Activated CD8-positive, alpha-beta memory T cell treated with anti-CD3 and anti-CD28 coated beads, Interleukin-2, amount 10 ng/mL, durations not matched to agents 7 days and 5 days (primary cell): ENCODE measurements at places on chromosomes 12 and 14. TPM values are rescaled to one million over a fixed set of nuclear protein-coding genes. Genes with fewer than 3 reads are reported as not detected.

The WNT1 gene
- total RNA-seq, result 1.2 TPM

GRCh38 chr12:106227641-106228319, 20.0 kb downstream of the CKAP4 start:
- H3K27me3 ChIP-seq, result peaks cover 10% of the 10 kb centered on the region
- peak; percentile 62 for DNase-seq
- H3K27ac ChIP-seq, result peak overlapping the region; percentile 55
- H3K36me3 ChIP-seq, result no peaks in the 10 kb centered on the region
- H3K4me3 ChIP-seq, result no peak overlapping the region
- peaks cover 13% of the 10 kb centered on the region for H3K4me1 ChIP-seq

The PHETA1 gene
- total RNA-seq, result 2.8 TPM

GRCh38 chr12:126668961-126669360, 1598.0 kb upstream of the TMEM132C start:
- H3K4me1 ChIP-seq, result no peaks in the 10 kb centered on the region
- H3K27me3 ChIP-seq, result no peaks in the 10 kb centered on the region

The TMEM121 gene
- 11.9 TPM for total RNA-seq

DNA sequence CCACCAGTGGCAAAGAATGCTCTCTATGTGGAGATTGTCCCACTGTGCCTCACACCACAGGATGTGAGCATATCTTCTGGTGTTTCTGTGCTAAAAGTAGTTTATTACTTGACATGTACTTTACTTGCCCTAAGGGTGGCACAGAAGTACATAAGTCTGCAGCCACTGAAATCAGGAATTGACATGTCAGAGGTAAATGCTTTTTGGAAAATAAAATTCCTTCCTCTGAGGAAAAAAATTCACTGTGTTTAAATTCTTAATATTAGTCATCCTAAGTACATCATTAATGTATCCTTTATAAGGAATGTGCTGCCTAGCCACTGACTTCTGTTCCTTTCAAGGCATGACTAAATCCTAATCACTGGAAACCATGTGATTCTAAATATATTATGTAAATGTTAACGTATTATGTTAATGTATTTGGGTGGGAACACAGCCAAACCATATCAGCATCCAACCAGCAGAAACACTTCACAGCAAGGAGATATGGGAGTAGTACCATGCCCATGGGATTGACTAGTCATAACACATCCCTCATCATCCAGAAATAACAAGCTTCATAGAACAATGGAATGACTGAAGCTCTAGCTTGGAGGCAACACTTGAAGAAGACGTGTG, 239.7 kb upstream of the PPFIA2 start:
- H3K27ac ChIP-seq, result no peak overlapping the region
- DNase-seq, result no peak
- no peak overlapping the region for H3K4me3 ChIP-seq
- H3K36me3 ChIP-seq, result no peaks in the 10 kb centered on the region
- H3K27me3 ChIP-seq, result no peaks in the 10 kb centered on the region

- no peak for DNase-seq
- no peak overlapping the region for H3K27ac ChIP-seq
- peaks cover 4% of the 10 kb centered on the region for H3K36me3 ChIP-seq
- H3K4me1 ChIP-seq, result peaks cover 4% of the 10 kb centered on the region
- H3K4me3 ChIP-seq, result no peak overlapping the region
Observed at GRCh38 chr14:65604936-65605335, 192.4 kb downstream of the FUT8 start.

DNA sequence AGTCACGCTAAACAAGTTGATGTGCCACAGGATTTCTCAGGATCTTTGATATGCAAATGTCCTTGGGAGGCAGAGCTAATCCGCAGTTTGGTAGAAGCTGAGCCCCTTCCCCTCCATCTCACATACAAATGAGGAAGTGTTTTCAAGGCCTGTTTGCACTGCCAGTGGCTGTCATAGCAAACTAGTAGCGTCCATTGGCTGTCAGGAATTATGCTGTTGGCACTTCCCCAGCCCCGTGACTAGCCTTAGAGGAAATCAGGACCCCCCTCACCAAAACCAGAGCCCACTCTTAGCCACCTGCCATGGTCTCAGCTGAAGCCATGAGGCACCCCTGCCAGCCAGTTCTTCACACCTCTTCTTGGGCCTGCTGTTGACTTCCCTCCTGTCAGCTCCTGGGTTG, 253.9 kb downstream of the CACNA1C start:
- no peaks in the 10 kb centered on the region for H3K4me1 ChIP-seq
- H3K4me3 ChIP-seq, result no peak overlapping the region
- DNase-seq, result no peak
- H3K36me3 ChIP-seq, result no peaks in the 10 kb centered on the region

DNA sequence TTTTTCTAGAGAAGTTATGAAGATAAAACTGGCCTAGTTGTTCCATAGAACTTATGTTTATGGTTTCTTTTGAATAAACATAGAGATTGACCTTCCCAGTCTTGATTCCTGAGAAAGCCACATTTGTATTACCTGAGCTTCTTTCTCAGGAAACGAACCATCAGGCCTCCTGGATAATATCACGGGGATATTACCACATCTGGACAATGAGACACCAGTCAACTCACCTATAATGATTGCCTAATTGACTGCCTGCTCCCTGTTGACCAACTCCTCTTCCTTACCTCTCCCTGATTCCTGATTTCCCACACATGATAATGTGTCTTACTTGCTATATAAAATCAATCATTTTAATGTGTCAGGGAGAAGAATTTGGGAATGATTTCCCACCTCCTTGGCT, 822.7 kb downstream of the LRFN5 start:
- H3K27ac ChIP-seq, result no peak overlapping the region
- no peak overlapping the region for H3K4me3 ChIP-seq
- H3K27me3 ChIP-seq, result no peaks in the 10 kb centered on the region
- H3K4me1 ChIP-seq, result no peaks in the 10 kb centered on the region
- H3K36me3 ChIP-seq, result no peaks in the 10 kb centered on the region

- H3K4me1 ChIP-seq, result peaks cover 28% of the 10 kb centered on the region
- no peaks in the 10 kb centered on the region for H3K36me3 ChIP-seq
- H3K27me3 ChIP-seq, result peaks cover 80% of the 10 kb centered on the region
- H3K4me3 ChIP-seq, result no peak overlapping the region
- H3K27ac ChIP-seq, result no peak overlapping the region
Observed at GRCh38 chr12:26120561-26121274, 4.1 kb downstream of the BHLHE41 start.

- DNase-seq, result no peak
- H3K27ac ChIP-seq, result peak overlapping the region; percentile 35
- peaks cover 20% of the 10 kb centered on the region for H3K4me1 ChIP-seq
- H3K4me3 ChIP-seq, result no peak overlapping the region
Observed at GRCh38 chr12:89493670-89494302, 30.8 kb downstream of the GALNT4 start.

DNA sequence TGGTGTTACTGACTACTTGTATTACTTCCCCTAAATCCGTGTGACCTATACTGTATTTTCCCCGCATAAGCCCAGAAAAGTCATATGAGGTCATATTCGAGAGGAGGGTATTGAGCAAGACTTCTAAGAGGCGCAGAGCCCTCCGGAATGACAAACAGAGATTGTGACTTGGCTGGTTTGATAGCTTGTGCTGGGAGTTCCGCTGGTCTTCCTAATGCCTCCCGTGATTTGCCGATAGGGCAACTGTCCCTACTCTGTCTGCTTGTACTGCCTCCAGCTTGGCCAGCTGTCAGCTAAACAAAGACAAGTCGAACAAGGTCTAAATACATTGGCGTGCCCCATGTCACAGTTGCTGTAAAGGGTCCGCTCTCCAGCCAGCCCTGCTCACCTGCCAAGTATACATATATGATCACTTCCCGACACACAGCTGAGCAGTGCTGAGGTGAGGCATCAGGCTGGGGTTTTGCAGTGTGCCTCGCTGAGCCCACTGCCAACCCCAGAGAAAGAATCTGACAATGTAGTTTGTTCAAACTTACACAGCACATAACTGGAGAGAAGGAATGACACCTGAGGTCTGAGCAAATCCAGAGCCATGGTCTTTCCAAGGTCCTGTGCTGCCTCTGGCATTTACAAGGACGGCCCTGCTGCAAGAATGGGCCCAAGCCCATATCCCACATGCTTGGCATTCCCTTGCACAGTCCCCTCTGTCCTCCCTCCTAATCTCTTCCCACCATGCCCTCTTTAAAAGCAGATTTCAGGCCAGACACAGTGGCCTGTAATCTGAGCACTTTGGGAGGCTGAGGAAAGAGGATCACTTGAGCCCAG, 23.7 kb downstream of the LGMN start:
- no peak overlapping the region for H3K4me3 ChIP-seq
- no peaks in the 10 kb centered on the region for H3K36me3 ChIP-seq
- H3K4me1 ChIP-seq, result peaks cover 23% of the 10 kb centered on the region
- peaks cover 41% of the 10 kb centered on the region for H3K27me3 ChIP-seq
- no peak overlapping the region for H3K27ac ChIP-seq
- no peak for DNase-seq

The NKX2-8 gene
- not detected for total RNA-seq

- DNase-seq, result no peak
- no peak overlapping the region for H3K27ac ChIP-seq
- H3K4me1 ChIP-seq, result no peaks in the 10 kb centered on the region
- H3K27me3 ChIP-seq, result peaks cover 5% of the 10 kb centered on the region
- H3K4me3 ChIP-seq, result no peak overlapping the region
Observed at GRCh38 chr12:103517161-103517560, 21.4 kb upstream of the C12orf42 start.

The BCL2L14 gene
- total RNA-seq, result 3.3 TPM

GRCh38 chr12:104535369-104535768, 78.6 kb downstream of the CHST11 start:
- peaks cover 48% of the 10 kb centered on the region for H3K36me3 ChIP-seq

DNA sequence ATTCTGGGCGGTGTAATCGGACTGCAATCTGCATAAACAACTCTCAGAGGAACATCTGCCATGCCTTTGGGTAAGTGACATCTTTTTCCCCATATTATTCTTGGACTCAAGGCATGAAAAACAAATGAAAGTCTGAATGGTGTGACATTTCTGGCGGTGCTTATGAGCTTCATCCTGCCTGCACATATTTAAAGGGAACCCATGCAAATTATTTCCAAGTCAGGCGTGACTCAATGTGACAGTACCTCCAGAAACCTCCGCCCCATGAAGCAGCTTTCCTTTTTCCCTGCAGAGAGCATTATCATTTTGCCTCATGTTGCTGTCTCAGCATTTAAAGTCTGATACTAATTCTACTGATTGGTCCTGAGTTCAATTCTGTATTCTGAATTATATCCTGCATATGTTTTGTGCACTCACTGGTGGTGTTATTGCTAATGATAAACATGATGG, 585.4 kb downstream of the SNAPC1 start:
- no peaks in the 10 kb centered on the region for H3K36me3 ChIP-seq
- H3K4me1 ChIP-seq, result no peaks in the 10 kb centered on the region
- no peak overlapping the region for H3K4me3 ChIP-seq

DNA sequence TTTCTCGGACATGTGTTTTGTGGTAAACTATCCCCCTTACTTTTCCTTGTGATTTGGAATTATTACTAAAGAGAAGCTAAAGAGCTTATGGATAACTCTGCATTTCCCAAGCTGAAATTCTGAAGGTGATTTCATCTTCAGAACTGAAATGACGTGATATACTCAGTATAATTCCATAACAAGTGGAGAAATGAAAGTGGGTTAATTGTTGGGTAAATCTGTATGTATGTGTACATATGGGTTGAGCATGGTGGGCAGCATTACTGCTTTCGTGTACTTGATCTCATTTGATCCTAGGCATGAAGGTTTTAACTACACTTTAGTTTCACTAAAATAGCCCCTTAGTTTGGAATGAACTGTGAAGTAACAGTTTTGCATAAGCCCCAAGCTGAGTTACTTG, 4.1 kb downstream of the YY1 start:
- H3K4me3 ChIP-seq, result peak overlapping the region; percentile 26
- peaks cover 31% of the 10 kb centered on the region for H3K36me3 ChIP-seq
- no peak for DNase-seq
- peak overlapping the region; percentile 38 for H3K27ac ChIP-seq
- H3K27me3 ChIP-seq, result no peaks in the 10 kb centered on the region

The MYH6 gene
- 1.0 TPM for total RNA-seq

DNA sequence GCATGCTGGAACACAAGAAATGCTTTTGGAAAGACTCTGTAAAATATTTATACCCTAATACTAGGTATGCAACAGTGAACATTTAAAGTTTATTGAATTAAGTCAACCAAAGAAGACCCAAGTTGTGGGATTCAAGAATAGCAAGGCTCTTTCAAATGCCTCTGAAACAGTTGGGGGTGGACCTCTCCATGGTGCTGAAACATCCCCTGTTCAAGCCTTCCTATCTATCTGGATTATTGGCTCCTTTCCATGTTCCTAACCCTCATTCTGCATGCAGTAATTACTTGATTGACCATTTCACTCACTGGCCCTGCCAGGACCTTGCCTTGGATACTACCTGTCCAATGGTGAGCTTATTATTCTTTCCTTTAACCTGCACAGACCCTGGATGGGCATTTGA, 349.7 kb downstream of the NRXN3 start:
- H3K4me3 ChIP-seq, result no peak overlapping the region
- DNase-seq, result peak; percentile 44
- no peaks in the 10 kb centered on the region for H3K36me3 ChIP-seq
- H3K4me1 ChIP-seq, result no peaks in the 10 kb centered on the region
- H3K27me3 ChIP-seq, result no peaks in the 10 kb centered on the region
- no peak overlapping the region for H3K27ac ChIP-seq

- H3K27me3 ChIP-seq, result peaks cover 58% of the 10 kb centered on the region
- no peak overlapping the region for H3K27ac ChIP-seq
- H3K36me3 ChIP-seq, result no peaks in the 10 kb centered on the region
- no peak overlapping the region for H3K4me3 ChIP-seq
Observed at GRCh38 chr12:8655421-8655820, 7.2 kb downstream of the MFAP5 start.

The AVPR1A gene
- not detected for total RNA-seq

DNA sequence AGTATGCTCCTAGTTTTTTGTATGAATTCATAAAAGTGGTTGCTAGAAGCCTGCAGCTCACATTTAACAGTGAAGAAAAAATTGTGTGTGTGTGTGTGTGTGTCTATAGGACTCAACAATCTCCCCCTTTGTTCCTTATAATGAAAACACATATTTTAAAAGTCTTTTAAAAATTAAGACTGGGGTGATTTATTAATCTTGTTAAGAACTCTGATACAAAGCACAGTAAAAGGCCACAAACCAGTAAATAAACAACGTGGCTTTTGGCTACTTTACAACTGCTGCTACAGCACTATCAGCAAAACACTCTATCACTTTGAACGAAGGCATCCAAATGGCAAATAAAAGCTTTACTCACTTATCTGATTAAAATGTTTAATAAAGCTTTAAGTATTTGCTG, 594 bp upstream of the VCPKMT start:
- peak overlapping the region; percentile 97 for H3K4me3 ChIP-seq
- H3K4me1 ChIP-seq, result peaks cover 31% of the 10 kb centered on the region
- peaks cover 24% of the 10 kb centered on the region for H3K36me3 ChIP-seq
- no peaks in the 10 kb centered on the region for H3K27me3 ChIP-seq

DNA sequence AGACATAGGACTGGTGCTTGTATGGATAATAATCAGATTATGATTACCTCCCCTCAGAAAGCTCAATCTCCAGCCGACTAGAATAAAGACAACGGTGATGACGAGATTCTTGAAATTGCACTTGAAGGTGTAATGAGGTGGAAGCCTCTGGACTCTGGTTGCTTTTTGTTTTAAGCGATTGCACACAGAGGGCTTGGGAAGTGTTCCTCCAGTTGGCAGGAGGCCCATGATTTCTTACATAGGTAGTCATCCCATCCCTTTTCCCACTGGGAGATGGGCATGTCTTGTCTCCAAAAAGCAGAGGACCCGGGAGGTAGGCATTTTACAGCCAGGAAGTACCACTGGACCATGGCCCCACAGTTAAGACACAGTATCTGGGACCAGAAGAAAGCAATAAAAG, 165.7 kb upstream of the FKBP4 start:
- H3K4me3 ChIP-seq, result no peak overlapping the region
- H3K36me3 ChIP-seq, result no peaks in the 10 kb centered on the region
- peaks cover 45% of the 10 kb centered on the region for H3K27me3 ChIP-seq
- H3K4me1 ChIP-seq, result no peaks in the 10 kb centered on the region
- DNase-seq, result no peak

The SLC38A1 gene
- 149 TPM for total RNA-seq
